ENCODE measurements at places on chromosomes 3 and 15. TPM values are rescaled to one million over a fixed set of nuclear protein-coding genes. Genes with fewer than 3 reads are reported as not detected.

The GPR149 gene
- total RNA-seq = not detected

The ARPC4 gene
- 151 TPM for total RNA-seq

The AQR gene
- total RNA-seq = 21.8 TPM

The TF gene
- total RNA-seq = 1.9 TPM

The CADPS gene
- total RNA-seq = not detected

The AADACL2 gene
- 79.7 TPM for total RNA-seq

The NMNAT3 gene
- 35.1 TPM for total RNA-seq

The SPTSSB gene
- total RNA-seq = 113 TPM

The SPINK8 gene
- total RNA-seq = not detected

The CCRL2 gene
- 0.46 TPM for total RNA-seq

Measured in lower leg skin (tissue), 4 donors.